ENCODE measurements at places on chromosomes 2 and 18.

DNA sequence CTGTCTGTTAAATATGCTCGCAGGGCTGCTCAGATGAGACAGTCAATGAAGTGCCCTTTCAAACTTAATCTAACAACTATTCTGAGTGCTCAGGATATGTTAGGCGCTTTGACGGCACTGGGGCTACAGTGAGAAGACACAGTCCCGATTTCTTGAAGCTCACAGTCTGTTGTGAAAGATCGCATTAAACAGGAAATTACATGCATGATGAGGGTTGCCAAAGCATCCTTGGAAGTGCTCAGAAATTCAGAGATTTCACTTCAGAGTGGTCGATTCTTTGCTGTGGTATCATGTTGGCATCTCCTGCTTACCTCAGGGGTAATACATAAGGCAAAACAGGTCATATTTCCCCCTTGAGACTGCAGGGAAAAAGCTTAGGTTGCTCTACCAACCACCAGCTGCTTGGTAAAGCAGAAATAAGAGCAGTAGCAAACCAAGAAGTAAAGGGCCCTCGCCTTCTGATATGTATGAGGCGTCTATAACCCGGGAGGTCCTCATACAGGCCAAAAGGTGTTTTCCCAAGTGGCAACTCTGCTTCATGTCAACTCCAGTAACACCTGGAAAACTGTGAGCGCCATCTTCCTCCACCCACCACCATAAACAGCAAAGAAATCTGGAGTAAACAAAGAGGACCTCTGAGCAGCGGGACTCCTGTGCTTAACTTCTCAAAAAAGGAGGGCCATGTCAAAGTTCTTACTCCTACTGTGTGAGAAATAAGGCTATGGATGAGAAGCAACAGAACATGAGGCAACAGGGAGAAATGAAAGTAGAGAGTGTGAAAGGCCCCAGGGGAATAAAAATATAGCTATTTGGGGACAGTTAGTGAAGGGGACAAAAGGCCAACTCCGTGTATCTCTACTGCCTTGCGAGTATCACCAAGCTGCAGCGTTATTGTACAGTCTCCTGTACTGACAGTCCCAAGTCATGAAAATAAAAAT lies 79.3 kb downstream of the CLHC1 start:
- DNase-seq: no peak

GRCh38 chr2:48127612-48128191 lies 221.4 kb upstream of the FBXO11 start:
- DNase-seq: no peak

DNA sequence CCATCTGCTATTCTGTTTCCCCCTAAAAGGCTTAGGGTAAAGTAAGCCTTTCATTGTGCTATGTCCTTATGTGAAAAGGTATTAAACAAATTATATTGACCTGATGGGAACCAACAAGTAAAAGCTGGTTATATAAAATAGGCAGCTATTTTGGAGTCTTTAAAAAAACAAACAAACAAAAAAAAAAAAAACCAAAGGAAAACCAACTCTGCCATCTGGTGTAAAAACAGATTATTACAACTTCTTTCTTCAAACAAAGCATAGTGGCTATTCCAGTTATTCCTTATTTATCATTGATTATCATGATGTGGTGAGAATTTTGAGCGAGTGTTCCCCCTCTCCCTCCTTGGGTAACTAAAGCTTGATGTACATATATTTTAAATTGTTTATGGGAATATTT lies 122.3 kb upstream of the FHL2 start:
- peak; percentile 10 for DNase-seq

GRCh38 chr2:6917071-6917760 lies at the start of gene RNF144A:
Gene RNF144A (plus strand): TSS chr2:6917412. CDS start chr2:6996927, 79,515 bp downstream.
- DNase-seq: no peak

GRCh38 chr2:220334871-220335590 lies 707.6 kb downstream of the SLC4A3 start:
- DNase-seq: no peak

Data from LNCaP clone FGC (cell line).